ENCODE measurements at places on chromosomes 7 and 10.

- no peak for DNase-seq
Measured at GRCh38 chr10:1370298-1370697, 314.1 kb downstream of the WDR37 start.

DNA sequence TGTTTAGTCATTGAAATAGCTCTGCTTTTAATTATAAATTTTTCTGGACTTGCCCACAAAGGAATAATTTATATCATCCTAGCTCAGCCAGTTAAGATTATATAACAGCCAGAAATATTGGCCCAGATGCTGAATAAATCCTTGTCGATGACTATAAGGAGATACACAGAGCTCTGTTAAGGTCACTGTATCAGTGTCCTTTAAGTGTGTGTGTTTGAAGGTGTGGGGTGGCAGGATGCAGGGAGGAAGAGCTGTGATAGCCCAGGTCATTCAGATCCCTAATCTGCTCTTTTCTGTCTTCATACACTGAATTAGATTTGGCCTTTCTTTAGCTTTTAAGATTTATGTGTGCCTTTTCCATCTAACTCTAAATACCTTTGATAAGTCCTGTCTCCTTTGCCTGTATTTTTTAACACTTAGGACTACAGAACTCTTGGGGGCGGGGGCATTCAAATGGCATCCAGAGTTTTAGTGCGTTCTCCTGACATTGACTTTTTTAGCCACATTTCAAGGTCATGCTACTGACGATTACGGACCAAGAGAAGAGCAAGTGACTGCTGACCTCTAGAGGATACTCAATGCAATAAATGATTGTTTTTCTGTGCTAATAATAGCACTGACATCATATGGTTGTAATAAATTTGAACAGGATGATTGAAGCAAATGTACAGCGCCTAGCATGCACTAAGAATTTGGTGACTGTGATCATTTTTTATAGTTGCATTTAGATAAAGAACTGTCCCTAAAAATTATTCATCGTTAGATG lies 172.3 kb downstream of the CACNB2 start:
- no peak for DNase-seq

DNA sequence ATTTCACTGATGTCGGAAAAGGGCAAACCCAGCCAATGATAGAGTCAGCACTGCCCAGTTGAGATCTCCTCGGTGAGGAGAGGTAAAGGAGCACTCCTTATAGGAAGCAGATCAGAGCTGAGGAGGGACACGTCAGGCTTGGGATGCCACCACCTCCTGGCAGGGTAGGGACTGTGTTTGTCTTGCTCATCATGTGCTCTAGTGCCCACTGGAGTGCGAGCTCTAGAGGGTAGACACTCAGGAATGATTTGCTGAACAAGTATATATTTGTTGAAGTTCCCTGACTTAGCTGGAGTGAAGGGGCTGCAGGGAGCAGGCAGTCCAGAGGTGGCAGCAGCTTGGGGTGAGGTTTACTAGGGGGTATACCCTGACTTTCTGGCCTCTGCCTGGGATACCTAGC lies 146.5 kb downstream of the NOC3L start:
- DNase-seq = no peak

GRCh38 chr7:6293202-6293601 lies 20.8 kb upstream of the CYTH3 start:
- DNase-seq = no peak

GRCh38 chr10:123475466-123475865 lies 190.7 kb upstream of the GPR26 start:
- DNase-seq = no peak

- DNase-seq = peak; percentile 41
Measured at GRCh38 chr10:28853195-28853594, 175.9 kb downstream of the BAMBI start.

DNA sequence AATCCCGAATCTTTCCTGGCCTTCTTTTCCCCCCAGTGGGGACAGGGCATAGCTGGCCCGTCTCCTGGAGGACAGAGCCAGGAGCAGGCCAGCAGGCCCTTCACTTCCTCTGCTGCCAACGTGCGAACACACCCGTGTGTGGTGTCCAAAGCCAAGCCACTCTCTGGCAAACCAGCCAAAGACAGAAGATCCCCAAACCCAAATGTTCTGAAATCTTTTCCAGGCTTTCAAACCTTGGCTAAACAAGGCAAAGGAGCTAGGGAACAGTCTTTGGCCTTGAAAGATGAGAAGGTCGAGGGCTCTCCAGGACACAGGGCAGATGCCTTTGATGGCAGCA lies 63.0 kb downstream of the PROSER2 start:
- no peak for DNase-seq

GRCh38 chr7:139169816-139170215 lies 60.3 kb upstream of the ZC3HAV1 start:
- DNase-seq = no peak

GRCh38 chr7:5395246-5395645 lies 28.4 kb downstream of the TNRC18 start:
- DNase-seq = no peak

- no peak for DNase-seq
Measured at GRCh38 chr7:122311050-122311700, 6.6 kb upstream of the FEZF1 start.

GRCh38 chr7:24862461-24862860 lies 105.2 kb upstream of the GSDME start:
- DNase-seq = no peak

GRCh38 chr10:125011926-125012705 lies 70.2 kb downstream of the ZRANB1 start:
- no peak for DNase-seq

- DNase-seq = no peak
Measured at GRCh38 chr10:34206078-34206934, 608.8 kb downstream of the PARD3 start.

- DNase-seq = no peak
Measured at GRCh38 chr7:137538361-137538762, 194.8 kb upstream of the PTN start.

- no peak for DNase-seq
Measured at GRCh38 chr7:114293289-114294012, 121.2 kb upstream of the FOXP2 start.

- DNase-seq = no peak
Measured at GRCh38 chr7:142356166-142356565, 98.3 kb upstream of the PRSS58 start.

DNA sequence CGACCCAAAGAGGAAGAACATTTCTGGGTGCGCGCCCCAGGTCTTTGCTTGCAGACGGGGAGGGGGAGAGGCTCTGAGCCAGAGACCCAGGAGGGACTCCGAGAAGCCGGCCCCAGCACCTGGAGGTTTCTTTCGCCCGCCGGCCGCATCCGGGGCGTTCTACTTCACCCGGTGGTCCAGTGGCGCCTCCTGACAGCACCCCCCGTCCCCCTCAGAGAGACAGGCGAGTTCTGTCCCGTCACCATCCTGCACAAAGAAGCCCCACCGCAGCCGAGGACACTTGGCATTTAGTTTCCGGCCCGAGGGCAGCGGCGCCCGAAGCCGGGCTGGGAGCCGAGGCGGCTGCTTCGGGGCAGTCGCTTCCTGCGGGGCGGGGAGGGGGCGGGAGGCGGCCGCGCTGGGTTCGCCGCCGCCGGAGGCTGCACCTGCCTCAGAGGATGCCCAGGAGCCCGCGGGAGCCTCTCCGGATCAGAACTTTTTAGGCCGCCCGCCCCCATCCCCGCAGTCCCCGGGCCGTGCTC lies at the start of gene TMEM178B:
TSS of gene TMEM178B (plus strand) at position 424 of the 521 bp plus-strand sequence.
- DNase-seq = peak; percentile 22

All from femur (tissue), 1 donor.